ENCODE measurements at places on chromosomes 7 and 10.

DNA sequence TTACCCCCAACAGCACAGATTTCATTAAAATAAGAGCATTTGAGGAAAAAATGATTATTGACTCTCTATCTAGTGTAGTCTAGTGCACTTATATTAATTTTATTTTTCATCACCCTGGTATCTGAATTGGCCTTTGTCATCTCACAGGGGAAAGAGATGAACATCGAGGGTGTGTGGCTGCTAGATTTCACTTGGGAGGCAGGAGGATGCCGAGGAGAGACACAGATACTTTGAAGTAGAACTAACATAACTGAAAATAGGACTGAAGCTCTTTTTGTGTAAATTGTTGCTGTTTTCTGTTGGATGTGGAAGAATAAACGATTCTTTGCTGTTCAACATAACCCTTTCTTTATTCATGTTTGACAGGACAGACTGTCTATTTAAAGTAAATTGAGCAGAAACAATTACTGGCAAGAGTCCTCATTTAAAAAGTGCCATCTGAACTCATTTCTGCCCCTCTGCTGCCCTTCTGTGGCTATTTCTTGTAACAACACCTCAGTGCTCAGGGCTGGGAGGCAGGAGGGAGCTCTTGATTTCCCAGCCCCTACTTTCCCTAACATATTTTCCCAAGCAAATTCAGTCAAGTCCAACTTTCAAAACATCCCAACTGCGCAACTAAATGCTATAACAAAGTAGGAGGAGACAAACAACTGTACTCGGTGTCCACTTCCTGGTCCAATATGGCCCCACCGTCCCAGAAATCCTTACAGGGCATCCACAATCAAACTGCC, 15.6 kb downstream of the LYZL1 start:
- peak; percentile 32 for DNase-seq

DNA sequence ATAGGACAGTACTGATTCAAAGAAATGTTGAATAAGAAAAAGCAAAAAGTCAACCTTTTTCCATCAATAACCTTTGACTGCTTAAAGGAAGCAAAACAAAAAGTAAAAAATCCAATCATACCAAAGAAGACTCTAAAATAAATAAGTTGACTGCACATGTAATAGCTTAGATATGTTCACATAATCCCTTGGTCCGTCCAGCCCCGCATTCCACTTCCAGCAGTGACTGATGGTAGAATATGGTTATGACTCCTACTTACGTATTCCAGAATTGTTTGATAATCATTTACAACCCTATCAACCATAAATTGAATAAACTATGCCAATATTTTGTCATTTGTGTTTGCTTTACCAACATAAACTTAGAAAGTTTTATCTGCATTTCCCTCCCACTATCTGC, 77.9 kb downstream of the CTNNA3 start:
- no peak for DNase-seq

DNA sequence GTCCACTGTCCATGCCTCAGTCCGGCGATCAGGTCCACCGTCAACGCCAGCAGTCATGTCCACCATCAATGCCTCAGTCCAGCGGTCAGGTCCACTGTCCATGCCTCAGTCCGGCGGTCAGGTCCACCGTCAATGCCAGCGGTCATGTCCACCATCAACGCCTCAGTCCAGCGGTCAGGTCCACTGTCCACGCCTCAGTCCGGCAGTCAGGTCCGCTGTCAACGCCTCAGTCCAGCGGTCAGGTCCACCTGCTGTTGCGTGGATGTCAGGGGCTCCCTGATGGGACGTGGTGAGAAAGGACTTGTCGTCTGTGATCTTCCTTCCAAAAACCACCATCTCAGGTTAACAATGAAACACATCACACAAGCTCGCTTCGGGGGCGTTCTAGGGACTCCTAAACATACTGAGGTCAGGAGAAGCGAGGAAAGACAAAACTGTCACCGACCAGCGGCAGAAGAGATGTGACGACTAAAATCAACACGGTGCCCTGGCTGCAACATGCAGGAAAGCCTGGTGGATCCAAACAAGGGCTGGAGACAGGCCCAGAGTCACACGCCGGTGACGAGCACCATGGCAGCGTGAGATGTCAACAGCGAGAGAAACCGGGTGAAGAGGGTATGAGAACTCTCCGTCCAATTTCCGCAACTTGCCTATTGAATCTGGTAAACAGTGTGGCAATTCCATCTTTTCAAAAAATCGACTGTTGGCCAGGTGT, 264.2 kb downstream of the MAD1L1 start:
- DNase-seq, result no peak

- DNase-seq, result no peak
Measured at GRCh38 chr10:98098247-98098646, 36.2 kb upstream of the R3HCC1L start.

GRCh38 chr7:151166629-151167196, 781 bp downstream of the GBX1 start:
- DNase-seq, result no peak

DNA sequence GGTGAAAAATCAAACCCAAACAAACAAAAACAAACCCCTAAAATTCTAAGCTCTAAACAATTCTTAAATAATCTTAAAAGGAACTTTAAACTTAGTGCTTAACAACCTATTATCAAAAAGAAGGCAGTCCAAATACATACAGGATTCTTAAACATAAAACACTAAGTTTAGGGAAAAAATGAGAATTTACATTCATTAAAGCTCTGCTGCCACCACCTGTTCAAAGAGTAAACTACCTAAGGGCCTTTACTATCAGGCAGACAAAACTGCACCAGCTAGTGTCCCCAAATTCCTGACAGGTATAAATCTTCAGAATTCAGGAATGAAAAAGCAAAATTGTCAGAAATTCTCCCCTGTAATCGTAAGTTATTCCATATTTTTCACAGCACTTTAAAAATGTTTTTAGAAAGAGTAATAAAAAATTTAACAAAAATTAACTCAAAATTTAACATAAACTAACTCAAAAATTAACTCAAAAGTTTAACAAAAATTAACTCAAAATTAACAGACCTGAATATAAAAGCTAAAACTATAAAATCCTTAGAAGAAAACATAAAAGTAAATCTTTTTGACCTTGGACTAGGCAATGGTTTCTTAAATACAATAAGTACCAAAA, 55.1 kb downstream of the PDZD8 start:
- no peak for DNase-seq

DNA sequence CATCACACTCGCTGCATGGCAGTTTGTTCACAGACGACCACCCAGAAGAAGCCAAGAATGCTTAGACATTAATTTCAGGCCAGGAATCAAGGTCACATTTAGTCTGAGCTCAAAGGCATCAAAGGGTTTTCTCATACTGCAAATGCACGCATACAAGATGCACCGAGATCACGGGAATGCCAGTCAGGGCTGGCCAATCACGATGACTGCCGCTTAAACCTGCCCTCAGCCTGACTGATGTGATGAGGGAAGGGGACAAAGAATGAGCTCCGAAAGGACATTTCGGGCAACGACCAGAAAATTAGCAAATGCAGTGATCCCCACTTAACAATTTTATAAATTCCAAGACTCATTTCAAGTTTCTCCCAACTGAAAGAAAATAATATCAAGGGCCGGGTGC, 20.2 kb downstream of the CTBP2 start:
- DNase-seq, result no peak

- no peak for DNase-seq
Measured at GRCh38 chr7:27096768-27097514, 1.1 kb upstream of the HOXA1 start.

GRCh38 chr10:98154076-98154475, 19.6 kb downstream of the R3HCC1L start:
- DNase-seq, result no peak

GRCh38 chr7:99876491-99876890, 342 bp downstream of the OR2AE1 start:
- DNase-seq, result no peak

- no peak for DNase-seq
Measured at GRCh38 chr7:54812756-54813322, 53.8 kb upstream of the SEC61G start.

DNA sequence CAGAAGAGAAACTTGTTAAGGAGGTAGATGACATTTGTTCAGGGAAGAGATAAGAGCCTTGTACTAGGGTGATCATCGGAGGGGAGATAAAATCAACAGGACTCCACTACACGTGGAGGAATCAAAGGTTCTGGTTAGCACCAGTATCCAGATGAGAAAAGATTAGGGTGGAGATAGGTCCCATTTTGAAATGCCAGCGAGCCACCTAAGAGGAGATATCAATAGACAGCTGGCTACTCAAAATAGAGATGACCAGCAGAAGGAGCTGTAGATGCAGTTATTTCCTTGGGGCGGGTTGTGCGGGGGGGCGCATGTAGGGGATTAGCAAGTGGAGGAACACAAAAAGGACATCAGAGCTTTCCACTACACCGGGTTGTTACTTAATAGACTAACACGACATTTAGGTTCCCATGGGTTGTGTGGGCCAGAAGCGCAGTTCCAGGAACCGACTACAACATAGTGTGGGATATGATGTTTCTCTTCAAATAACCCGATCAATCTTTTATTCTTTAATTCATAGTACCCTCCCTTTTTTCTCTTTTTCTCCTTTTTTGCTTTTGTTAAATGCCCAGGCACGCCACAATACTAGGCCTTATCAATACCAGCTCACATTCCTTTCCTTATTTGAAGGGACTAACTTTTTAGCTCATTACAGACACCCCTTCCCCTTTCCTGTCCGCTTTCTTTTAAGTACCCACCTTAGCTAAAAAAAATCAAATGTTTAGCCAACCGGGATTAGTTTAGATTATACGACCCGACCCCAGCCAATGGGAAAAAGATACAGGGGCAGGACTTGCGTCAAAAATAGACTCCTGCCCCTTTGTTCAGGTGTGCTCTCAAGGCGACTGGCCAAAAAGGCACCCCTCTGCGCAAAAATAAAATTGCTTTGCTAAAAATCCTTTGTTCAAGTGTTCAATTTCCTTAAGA, 2.0 kb upstream of the KIF11 start:
- no peak for DNase-seq

DNA sequence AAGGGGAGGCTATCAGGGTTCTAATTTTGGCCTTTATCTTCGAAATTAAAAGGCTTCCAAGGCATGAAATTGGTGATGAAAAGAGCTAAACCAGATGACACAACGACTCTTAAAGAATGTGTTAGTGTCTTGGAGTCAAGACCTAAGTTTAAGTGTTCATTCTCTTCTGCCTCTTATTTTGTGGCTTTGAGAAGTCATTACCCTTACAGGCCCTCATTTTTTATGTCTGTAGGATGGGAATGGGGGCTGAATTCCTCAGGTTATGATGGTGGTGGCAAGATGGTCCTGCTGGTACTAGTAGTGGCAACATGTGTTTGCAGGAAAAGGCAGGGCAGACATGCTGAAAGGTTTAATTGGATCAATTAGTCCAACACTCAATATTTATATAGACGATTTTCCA, 15.4 kb downstream of the TAS2R60 start:
- DNase-seq, result no peak

- no peak for DNase-seq
Measured at GRCh38 chr7:93574646-93575554, at the start of gene CALCR. Gene CALCR, minus strand, starts transcription at chr7:93574724. Its CDS starts 87,743 bp downstream, at chr7:93486981.

GRCh38 chr7:47552621-47553020, 29.3 kb downstream of the TNS3 start:
- DNase-seq, result no peak
